ENCODE measurements at places on chromosomes 6 and 20.

- no peak for DNase-seq
Observed at GRCh38 chr20:13432126-13432525, 206.6 kb downstream of the TASP1 start.

DNA sequence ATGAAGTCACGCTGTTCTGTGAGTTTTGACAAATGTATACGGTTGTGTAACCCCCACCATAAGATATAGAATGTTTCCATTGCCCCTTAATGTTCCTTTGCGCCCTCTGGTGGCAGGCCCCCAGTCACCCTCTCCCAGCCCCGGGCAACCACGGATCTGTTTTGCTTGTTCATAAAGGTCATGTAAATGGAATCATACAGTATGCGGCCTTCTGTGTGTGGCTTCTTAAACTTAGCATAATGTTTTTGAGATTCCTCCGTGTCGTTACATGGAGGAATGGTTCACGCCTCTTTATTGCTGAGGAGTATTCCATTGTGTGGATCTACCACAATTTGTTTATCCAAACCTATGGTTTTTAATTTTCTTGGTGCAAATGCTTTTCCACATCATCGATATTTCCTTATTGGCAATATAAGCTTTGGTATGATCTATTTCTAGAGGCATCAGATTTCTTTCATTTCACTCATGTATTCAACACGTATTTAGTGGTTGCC, 28.4 kb downstream of the LYRM2 start:
- DNase-seq, result peak; percentile 80

DNA sequence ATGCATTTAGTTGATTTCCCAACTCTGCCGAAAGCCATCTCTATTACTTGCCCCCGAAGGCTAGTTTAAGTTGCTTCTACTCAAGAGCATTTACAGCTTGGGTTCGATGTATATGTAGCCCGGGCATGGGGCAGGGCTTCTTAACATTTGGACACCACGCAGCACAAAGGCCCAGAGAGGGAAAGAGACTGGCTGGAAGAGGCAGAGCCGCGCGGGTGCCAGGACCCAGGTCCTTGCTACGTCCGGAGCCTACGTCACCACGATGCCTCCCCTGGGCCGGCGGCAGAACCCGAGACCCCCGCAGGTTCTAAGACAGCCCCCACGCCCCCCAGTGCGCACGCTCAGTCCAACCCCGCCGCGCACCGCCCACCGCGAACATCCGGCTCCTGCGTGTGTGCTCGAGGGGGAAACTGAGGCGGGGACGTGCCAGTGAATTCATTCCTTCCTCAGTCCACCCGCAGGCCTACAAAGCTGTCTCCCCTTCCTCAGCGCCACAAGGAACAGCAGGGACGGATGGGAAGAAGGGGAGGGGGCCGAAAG, 367 bp upstream of the PCIF1 start:
- DNase-seq, result peak; percentile 57

- DNase-seq, result no peak
Observed at GRCh38 chr6:23879816-23880215, 246.2 kb upstream of the NRSN1 start.

GRCh38 chr6:146904596-146904995, 299.6 kb upstream of the STXBP5 start:
- DNase-seq, result no peak

DNA sequence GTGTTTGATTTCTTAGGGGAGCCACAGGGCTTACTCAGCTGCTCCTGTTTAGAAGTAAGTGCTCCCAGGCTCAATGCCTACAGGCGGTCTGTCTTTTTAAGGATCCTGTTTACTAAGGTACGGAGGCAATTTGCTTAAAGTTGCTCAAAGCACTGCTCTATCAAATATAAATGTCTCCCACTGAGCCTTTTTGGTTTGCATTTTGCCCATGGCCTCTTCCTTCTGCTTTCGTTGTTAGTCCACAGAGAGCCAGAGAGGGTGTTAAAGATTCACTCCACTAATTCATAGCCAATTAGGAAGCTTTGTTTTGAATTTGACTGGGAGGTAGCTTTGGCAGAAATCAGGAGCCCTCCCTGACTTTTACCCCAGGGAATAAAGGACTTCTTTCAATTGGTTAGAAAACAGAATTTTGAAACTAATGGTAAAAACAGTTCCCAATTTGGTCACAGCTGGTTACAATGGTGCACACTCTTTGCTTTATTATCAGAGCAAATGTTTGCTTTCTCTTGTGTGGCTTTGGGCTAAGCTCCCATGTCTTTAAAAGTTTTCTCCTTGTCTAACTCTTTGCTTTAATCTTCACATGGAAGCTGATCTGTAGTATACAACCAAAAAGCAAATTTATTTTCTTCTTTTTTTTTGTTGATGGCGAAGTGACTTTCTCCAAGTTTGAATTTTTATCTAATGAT, 126.2 kb downstream of the IMPG1 start:
- no peak for DNase-seq

DNA sequence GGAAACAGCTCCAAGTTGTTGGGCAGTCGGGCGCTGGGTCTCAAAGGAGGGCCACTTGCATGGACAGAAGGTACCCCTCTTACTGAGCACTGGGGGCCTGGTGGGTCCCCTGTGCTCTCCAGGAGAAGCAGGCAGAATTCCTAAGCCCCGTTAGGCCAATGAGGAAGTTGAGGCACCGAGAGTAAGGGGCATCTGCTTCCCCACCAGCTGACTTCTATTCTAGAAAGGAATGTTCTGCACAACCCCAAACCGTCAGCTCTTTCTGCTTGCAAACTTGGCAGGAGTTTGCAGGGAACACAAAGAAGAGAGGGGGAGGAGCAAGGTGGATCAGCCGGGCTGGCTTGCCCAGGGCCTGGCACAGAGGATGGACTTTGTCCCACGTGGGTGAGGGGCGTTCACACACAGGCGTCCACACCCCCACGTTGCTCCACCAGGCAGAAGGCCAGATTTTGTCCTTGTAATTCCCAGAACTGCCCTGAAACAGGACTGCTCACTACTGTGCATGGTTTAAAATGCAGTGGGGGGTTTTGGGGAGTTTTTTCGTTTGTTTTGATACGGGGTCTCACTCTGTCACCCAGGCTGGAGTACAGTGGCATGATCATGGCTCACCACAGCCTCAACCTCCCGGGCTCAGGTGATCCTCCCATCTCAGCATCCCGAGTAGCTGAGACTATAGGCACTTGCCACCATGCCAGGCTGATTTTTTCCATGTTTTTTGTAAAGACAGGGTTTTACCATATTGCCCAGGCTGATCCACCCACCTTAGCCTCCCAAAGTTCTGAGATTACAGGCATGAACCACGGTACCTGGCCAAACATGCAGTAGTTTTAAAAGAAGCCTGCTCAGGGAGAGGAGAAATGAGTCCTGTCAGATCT, 93.3 kb downstream of the SNX5 start:
- no peak for DNase-seq

GRCh38 chr20:57450419-57450818, 59.2 kb downstream of the RBM38 start:
- no peak for DNase-seq

DNA sequence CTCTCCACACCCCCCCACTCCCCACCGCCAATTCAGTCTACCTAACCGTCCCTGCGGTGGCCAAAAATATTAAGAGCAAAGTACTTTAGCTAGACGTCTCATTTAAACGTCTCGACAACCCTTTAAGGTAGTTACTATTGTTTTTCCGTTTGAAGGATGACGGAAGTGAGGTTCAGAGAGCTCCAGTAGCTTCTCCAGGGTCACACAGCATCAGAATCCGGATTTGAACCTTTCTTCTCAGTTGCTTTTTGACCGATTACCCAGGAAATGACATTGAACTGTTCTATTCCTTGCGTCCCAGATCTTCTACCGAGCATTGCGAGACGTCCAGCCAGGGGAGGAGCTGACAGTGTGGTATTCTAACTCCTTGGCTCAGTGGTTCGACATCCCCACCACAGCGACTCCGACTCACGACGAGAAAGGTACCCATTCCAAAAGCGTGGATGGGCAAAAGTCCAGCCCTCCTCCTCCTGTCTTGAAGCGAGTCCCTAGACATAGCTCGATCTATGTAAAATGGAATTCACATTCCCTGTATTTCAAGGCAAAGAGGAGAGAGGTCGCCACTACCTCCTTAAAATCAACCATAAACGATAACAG, 2.4 kb downstream of the PRDM13 start:
- no peak for DNase-seq

GRCh38 chr6:154624038-154624599, 109.1 kb upstream of the SCAF8 start:
- no peak for DNase-seq

DNA sequence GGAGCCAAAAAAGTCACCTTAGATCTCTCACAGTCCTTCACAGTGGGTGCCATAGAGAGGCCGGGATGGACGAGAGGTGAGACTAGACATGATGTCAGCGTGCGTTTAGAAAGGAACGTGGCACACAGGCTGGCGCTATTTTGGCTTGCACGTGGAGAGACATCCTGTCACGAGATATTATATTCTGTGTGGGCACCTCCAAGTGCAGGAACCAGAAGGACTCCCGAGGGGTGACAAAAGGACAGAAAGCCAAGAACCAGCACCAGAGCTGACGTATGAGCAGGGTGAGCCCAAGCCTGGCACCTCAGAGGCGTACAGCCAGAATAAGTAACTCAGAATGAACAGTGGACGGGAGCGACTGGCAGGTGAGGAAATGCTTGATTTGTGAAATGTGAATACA, 49.9 kb upstream of the QKI start:
- no peak for DNase-seq

- DNase-seq, result no peak
Observed at GRCh38 chr6:63676412-63677114, 41.0 kb downstream of the PHF3 start.

- peak; percentile 42 for DNase-seq
Observed at GRCh38 chr6:32952817-32953739, at the start of gene HLA-DMA. TSS of gene HLA-DMA (minus strand) at chr6:32953097. CDS start at chr6:32953036, 61 bp downstream.

GRCh38 chr20:34886122-34886521, 9.7 kb downstream of the ACSS2 start:
- no peak for DNase-seq

DNA sequence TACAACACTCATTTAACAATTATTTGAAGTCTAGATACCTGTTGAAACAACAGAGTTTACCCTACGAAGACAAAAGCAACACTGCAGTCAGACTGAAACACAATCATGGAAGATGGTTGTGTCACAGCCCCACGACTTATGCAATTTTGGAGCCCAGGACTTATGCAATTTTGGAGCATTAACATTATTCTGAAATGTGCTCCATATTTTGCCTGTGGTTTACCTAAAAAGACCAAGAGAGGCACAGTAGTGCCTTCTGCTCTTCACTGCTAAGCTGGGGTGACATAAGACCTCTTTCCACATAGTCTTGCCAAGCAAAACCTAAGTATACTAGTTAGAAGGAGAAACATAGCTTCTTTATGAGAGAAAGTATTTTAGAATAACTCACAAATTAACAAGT, 216.5 kb downstream of the PTPRK start:
- DNase-seq, result no peak

DNA sequence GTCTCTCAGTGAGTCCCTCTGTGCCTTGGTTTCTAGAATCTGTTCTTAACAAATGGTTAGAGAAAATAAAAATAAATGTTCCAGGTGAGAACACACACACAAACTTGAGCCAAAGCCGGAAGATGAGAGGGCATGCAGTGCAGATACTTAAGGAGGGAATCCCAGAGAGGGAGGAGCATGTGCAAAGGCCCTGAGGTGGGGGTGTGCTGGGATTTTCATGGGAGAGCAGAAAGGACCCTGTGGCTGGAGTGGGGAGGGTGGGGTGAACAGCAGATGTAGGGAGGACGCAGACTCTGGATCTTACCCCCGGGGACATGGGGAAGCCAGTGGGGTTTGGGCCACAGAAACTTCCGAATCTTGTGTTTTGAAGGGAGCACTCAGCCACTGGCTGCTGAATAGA, 17.5 kb downstream of the TFAP2C start:
- no peak for DNase-seq

GRCh38 chr6:51908243-51908642, 179.2 kb downstream of the PKHD1 start:
- no peak for DNase-seq

DNA sequence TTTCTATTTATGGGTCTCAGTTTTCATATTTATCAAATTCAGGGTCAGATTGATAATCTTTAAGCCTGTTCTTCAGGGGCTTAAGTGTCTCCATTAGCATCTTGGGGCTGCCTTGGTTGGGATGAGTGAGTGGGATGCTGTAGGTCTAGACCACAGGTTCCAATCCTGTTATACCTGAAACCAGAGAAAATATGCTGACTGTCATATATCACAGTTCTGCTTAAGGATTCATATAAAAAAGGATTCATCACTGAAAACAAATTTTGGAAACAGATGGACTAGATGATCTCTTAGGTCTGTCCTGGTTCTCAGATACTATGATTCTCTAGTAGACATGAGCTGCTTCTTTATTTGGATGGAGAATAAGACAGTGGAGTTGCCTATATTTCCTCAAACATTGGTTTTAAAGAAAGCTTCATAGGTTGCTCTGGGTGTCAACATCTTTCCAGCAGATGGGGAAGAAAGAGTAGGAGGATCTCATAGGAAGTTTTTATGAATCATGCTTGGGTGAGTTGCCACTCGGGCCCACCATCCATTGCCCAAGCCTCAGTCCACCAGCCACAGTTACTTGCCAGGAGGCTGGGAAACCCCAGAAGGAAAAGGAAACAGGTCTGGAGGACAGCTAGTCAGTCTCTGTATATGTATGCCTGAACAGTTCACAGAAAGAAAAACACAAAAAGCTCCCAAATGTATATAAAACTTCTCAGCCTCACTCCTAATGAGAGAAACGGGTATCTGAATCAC, 42.9 kb upstream of the MAP7 start:
- no peak for DNase-seq

DNA sequence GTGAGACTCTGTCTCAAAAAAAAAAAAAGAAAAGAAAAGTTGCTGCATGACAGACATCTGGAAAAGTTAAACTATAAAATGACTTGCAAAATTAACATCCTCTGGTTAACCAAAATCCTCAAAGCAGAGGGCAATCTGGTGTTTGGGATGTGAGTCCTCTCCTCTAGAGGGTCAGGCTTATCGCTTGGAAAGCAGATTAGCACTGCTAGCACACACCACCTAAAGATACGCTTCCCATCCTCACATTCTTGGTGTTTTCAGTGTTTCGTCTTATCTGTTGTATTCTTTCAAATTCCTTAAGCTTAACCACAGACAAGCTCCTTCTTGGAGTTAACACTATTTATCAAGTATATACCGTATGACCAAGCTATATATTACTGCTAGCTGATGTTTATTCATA, 198.0 kb downstream of the SOX4 start:
- DNase-seq, result no peak

- no peak for DNase-seq
Observed at GRCh38 chr6:88248709-88249321, 82.7 kb upstream of the CNR1 start.

GRCh38 chr6:23980965-23981364, 145.1 kb upstream of the NRSN1 start:
- DNase-seq, result no peak

DNA sequence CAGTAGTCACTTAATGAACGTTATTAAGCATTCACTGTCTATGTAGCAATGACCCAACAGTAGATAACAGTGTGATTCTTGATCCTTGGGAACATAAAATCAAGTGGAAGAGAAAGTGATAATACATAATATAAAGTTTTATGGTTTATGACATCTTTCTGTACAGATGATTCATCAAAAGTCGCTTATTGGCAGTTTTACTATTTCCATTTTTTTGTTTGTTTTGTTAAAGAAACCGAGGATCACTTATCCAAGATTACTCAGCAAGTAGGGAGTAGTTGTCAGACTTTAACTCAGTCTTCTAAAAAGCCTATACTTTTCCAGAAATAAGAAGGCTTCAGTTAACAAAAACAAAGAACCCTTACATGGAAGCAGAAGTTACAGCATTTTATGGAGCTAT, 260.8 kb downstream of the ZFAND3 start:
- no peak for DNase-seq

- no peak for DNase-seq
Observed at GRCh38 chr6:27623103-27623502, 150.2 kb upstream of the ZNF184 start.
